ENCODE measurements at places on chromosomes 5 and 9. TPM values are rescaled to one million over a fixed set of nuclear protein-coding genes. Genes with fewer than 3 reads are reported as not detected.
A peak's percentile ranks its signal among the peaks of the same experiment; 100 is the strongest.

GRCh38 chr5:81233080-81233634 is at the start of gene CKMT2:
Gene CKMT2 (plus strand): TSS chr5:81233322. CDS start chr5:81251133, 17,811 bp downstream.
- peak; percentile 95 for DNase-seq

GRCh38 chr5:73983644-73984043 is 357.6 kb downstream of the ARHGEF28 start:
- DNase-seq, result no peak

- DNase-seq, result no peak
Measured at GRCh38 chr5:56290378-56291078, 57.4 kb upstream of the ANKRD55 start.

DNA sequence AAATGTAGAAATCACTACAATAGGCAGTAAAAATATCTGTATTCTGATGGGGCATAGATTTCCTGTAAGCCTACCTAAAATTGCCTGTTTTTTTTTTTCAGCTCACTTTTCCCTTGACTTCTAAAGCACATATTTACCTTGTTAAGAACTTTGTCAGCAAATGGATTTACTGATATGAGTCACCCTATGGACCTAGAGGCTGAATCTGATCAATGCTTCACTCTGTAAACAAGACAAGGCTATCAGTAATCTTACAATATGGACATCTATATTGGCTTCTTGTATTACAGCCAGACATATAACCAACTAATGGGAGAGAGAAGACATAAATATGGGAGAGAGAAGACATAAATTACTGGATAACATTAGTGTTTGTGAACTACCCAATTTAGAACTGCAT is 792.7 kb upstream of the CHD1 start:
- no peak for DNase-seq

DNA sequence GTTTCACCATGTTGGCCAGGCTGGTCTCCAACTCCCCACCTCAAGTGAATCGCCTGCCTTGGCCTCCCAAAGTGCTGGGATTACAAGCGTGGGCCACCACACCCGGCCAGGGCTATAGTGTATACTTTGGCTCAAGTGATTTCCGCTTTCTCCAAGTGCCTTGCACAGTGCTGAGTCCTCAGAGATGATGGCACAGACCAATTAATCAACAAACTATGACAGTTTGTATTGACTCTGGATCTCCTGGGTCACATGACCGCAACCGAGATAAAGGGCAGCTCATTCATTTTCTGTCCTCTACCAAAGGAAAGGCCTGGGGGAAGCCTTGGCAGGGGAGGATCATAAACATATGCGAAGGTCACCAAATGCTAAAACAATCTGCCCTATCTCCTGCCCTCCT is 11.4 kb upstream of the LARP1 start:
- no peak for DNase-seq

DNA sequence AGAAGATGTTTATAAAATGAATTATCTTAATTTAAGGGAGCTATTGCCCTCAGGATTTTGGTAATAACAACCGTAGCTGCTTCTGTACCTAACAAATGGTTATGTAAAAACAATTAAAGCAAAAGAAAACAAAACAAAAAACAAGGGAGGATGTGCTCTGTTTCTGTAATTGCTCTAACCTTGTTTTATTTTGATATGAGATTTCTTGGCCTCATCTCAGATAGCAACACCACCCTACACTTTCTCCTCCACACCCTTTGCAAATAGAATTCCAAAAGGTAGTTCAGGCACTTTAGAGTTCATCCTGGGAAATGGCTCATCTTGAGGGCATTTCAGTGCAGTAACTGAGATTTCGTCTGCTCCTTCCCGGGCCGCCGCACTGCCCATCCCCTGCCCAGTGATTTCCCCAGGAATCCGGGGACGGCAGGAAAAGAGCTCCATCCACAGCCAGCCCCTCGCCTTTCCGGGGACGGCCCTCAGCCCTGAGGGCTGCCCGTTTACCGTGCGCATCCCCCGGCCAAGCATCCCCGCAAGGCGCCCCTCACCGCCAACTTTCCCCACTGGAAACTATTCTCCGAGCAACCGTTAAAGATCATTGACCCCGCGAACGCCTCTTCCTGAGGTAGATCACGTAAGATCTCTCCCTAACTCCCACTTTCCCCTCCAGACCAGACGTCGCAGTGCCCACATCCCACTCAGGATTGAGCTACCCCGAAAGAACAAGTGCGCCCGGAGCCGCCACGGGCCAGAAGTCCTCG is 1.2 kb downstream of the FNBP1 start:
- DNase-seq, result no peak

GRCh38 chr5:56861893-56862485 is 46.6 kb downstream of the MAP3K1 start:
- DNase-seq, result no peak

GRCh38 chr5:104178829-104179456 is 616.4 kb upstream of the NUDT12 start:
- peak; percentile 69 for DNase-seq

DNA sequence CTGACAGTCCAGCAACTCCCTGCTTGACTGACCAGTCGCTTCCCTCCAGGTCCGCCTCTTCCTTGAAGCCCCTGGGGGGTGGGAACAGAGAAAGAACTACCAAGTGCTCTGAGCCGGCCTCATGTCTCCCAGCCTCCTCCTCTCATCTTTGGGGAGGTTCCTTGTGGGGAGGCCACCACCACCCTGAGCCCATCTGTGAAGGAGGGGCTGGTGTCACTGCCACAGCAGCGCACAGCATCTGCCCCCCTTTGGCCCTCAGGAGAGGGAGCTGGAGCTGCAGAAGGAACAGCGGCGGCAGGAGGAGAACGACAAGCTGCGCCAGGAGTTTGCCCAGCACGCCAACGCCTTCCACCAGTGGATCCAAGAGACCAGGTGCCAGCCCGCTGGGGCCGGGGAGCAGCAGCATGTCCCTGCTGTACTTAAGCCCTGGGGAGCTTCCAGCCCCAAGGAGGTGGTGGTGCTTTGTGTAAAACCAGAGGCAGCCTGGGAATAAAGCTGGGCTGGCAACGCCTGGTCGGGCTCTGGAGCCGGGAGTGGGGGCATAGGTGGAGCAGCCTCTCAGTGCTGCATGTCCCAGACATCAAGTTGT is 29.4 kb downstream of the DYNC2I2 start:
- DNase-seq, result no peak

DNA sequence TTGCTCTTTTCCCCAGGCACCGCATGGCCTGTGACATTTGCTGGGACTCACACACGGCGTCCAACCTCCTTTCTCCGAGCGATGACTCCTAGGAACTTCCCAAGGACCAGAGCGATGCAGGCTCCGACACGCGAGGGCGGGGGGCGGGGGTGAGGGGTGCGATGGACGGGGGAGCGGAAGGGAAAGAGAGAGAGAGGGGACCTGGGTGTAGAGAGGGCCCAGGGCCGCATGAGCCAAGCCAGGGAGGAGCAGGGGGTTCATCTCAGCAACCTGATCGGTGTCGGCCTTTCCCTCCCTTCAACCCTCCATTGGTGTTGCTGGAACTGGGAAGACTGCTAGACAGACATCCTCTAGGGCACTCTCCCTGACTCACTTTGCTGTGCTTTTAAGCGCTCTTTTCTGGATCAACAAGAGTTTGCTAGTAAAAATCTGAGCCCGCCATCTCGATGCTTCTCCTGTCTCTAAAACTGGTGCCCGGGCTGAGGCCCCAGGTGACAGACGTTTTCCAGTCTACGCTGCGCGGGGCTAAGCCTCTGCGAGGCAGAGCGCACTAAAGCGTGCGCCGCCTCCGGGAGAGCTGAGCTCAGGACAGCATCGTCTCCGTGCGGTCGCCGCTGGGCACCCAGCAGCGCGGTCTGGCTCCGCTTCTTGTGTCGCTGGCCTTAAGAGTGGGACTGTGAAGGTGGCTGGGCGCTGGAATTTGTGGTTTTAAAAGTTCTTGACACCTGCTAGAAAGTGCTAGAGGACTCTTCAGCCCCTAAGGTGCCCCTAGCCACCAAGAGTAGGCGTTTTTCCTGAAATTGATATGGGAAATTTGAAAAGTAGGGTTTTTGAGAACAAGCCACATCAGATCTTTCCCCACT is 1.0 kb upstream of the TSLP start:
- DNase-seq, result peak; percentile 70

DNA sequence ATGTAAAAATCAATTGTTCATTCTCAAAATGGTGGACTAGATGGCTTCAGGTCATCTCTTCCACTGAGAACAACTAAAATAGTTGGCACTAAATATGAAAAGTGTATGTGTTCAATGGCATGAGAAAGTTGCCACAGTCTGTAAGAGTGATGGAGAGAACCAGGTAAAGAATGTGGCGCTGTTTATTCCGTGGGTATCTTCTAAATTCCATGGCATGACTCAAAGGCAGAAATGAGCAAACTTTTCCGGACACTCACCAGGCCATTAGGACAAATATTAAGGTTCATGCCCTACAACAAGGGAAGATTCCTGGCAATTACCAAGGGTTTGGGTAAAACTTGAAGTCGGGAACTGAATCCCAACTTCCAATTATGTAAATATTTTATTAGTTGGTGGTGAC is 825.4 kb upstream of the CDH6 start:
- DNase-seq, result no peak

GRCh38 chr5:139638090-139638735 is 9.9 kb upstream of the CXXC5 start:
- DNase-seq, result no peak

GRCh38 chr9:121658591-121658990 is 7.2 kb downstream of the DAB2IP start:
- DNase-seq, result no peak

GRCh38 chr9:37377688-37378612 is 44.5 kb upstream of the GRHPR start:
- no peak for DNase-seq

DNA sequence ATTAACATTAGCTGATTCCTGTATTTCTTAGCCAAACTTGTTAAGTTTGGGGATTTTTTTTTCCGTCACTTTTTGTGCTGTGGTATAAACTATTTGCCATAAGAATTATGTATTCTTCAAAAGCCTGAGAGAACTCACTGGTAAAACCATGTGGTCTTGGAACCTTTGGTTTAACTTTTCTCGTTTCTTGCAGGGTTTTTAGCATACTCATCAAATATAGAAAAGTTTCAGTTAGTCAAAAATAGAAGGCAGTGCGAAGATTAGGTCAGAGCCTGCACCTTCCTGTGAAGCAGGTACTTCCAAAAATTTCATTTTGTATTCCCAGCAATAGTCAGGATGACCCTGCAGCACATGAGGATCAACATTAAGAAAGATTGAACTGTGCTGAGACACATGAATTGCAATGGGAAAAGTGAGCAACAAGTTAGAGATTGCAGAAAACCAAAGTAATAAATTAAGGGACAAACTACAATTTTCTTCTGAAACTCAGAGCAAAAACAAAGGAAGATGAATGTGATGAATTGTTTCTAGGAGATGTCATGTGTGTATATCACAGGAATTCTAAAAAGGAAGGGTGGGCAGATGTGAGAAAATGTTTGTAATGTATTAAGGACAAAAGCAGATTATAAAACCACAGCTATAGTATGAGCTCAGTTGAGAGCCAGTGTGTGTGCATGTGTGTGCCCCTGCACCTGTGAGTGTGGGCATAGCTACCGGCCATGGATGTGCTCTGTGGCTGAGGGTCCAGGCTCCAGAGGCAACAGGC is 102.2 kb downstream of the ANGPTL2 start:
- no peak for DNase-seq

- no peak for DNase-seq
Measured at GRCh38 chr9:72826996-72827949, 125.6 kb downstream of the ALDH1A1 start.

GRCh38 chr9:119332522-119332921 is 36.7 kb downstream of the BRINP1 start:
- peak; percentile 42 for DNase-seq

GRCh38 chr5:174545926-174546325 is 178.5 kb upstream of the MSX2 start:
- DNase-seq, result no peak

DNA sequence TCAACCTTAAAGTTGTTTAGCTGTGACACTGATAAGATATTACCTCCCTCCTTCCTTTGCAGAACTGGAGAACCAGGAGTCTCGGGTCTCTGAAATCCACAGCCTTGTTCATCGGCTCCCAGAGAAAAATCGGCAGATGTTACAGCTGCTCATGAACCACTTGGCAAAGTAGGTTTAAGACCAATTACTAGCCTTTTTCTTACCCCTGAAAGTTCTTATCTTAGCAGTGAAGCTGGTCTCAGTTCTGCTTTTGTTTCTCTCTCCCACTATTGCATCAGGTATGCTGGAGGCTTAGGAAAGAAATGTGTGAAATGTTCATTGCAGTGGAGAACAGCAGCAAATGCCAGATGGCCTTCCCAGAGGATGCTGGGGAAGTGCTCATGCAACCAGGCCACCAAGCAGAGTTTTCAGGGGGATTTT is 287.4 kb downstream of the ARHGAP26 start:
- DNase-seq, result no peak

GRCh38 chr5:1011226-1011631 is 2.6 kb downstream of the NKD2 start:
- DNase-seq, result peak; percentile 85

GRCh38 chr9:36906492-36906891 is 127.6 kb downstream of the PAX5 start:
- DNase-seq, result no peak

- no peak for DNase-seq
Measured at GRCh38 chr9:19624519-19624918, 164.3 kb downstream of the SLC24A2 start.

The TMEM215 gene
- 0.33 TPM for total RNA-seq

The ORM2 gene
- 1.4 TPM for total RNA-seq

The REEP2 gene
- total RNA-seq, result 49.0 TPM

The WNK2 gene
- 69.4 TPM for total RNA-seq

The HNRNPAB gene
- 557 TPM for total RNA-seq

The GRXCR2 gene
- not detected for total RNA-seq

The OLFM1 gene
- total RNA-seq, result 36.8 TPM

The RGS3 gene
- total RNA-seq, result 13.9 TPM

The OTP gene
- total RNA-seq, result not detected

The RPL37 gene
- 1,726 TPM for total RNA-seq

The PDE6A gene
- not detected for total RNA-seq

The CAMK2A gene
- 0.15 TPM for total RNA-seq

Data from H9 (cell line).